ENCODE measurements at places on chromosomes 5 and 9. TPM values are rescaled to one million over a fixed set of nuclear protein-coding genes. Genes with fewer than 3 reads are reported as not detected.
A peak's percentile ranks its signal among the peaks of the same experiment; 100 is the strongest.

- peak; percentile 76 for DNase-seq
- H3K27ac ChIP-seq = no peak overlapping the region
- H3K4me1 ChIP-seq = peaks cover 11% of the 10 kb centered on the region
These were observed 1.5 kb upstream of the GPRIN1 start for GRCh38 chr5:176611435-176611834.

Gene MFAP3
- 10.0 TPM for total RNA-seq

Gene PPP3R2
- total RNA-seq = not detected

DNA sequence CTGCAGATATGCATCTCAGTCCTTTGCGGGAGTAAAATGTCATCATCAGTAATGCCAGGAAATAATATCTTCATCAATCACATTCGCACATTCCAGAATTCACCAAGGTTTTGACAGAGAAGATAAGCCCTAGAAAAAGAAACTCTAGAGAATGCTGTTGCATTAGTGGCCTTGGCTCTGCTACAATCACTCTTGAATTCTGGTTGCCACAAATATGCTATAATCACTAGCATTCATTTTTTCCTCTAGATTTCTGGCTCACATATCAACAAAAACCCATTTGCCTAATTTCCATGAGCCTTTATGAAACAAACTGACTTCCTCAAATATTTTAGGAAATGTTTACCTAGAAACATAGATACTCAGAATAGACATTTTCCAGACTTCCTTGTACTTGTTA lies 653.4 kb downstream of the ANXA1 start:
- no peaks in the 10 kb centered on the region for H3K4me1 ChIP-seq
- DNase-seq = no peak
- H3K27ac ChIP-seq = no peak overlapping the region
- no peak overlapping the region for H3K4me3 ChIP-seq
- no peaks in the 10 kb centered on the region for H3K27me3 ChIP-seq

- DNase-seq = no peak
- H3K4me1 ChIP-seq = no peaks in the 10 kb centered on the region
- H3K27me3 ChIP-seq = no peaks in the 10 kb centered on the region
- no peak overlapping the region for H3K27ac ChIP-seq
- H3K4me3 ChIP-seq = no peak overlapping the region
- no peaks in the 10 kb centered on the region for H3K36me3 ChIP-seq
These were observed 147.9 kb downstream of the LPAR1 start for GRCh38 chr9:110890416-110890815.

DNA sequence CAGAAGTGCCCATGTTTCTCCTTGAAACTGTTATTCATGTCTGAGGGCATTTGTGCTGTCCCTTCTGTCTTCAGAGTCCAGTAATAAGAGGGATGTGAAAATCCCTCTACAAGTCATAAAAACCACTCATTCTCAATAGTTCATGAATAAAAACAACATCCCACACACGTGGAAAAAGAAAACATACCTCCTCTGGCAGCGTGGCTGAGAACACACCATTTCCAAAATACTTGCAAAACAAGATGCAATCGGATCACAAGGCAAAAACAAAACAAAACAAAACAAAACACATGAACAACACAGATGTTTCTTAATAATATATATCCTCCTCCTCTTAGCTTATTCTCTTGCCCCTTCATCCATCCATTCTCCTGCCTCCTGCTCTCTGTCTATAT lies 71.0 kb upstream of the EQTN start:
- H3K27ac ChIP-seq = no peak overlapping the region
- peaks cover 8% of the 10 kb centered on the region for H3K27me3 ChIP-seq
- H3K4me1 ChIP-seq = peaks cover 28% of the 10 kb centered on the region
- no peak overlapping the region for H3K4me3 ChIP-seq

DNA sequence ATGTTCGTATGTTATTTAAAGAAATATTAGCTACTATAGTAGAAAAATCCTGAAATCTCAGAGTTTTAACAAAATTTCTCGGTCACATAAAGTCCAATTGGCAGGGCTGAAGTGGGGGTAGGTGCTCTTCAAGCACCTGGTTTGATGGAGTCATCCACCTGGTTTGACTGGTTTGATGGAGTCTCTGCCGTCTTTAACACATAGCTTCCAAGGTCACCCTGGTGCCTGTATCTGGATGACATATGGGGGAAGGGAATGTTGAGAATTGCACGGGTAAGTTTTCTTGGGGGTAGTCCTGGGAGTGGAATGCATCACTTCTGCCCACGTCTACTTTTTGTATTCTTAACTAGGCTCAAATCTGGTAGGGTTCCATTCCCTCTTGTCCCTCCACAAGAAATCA lies 351.2 kb downstream of the SH3GL2 start:
- H3K36me3 ChIP-seq = no peaks in the 10 kb centered on the region
- no peak overlapping the region for H3K27ac ChIP-seq
- H3K4me3 ChIP-seq = no peak overlapping the region
- H3K4me1 ChIP-seq = no peaks in the 10 kb centered on the region
- no peaks in the 10 kb centered on the region for H3K27me3 ChIP-seq
- no peak for DNase-seq

- no peak for DNase-seq
- H3K27me3 ChIP-seq = no peaks in the 10 kb centered on the region
- H3K4me1 ChIP-seq = no peaks in the 10 kb centered on the region
- H3K27ac ChIP-seq = no peak overlapping the region
- H3K36me3 ChIP-seq = no peaks in the 10 kb centered on the region
These were observed 339.6 kb downstream of the TRIM36 start for GRCh38 chr5:114830114-114830513.

Gene TLR4
- not detected for total RNA-seq

- H3K27ac ChIP-seq = no peak overlapping the region
- H3K36me3 ChIP-seq = no peaks in the 10 kb centered on the region
- peaks cover 15% of the 10 kb centered on the region for H3K27me3 ChIP-seq
- H3K4me1 ChIP-seq = no peaks in the 10 kb centered on the region
- DNase-seq = no peak
- H3K4me3 ChIP-seq = no peak overlapping the region
These were observed 99.5 kb upstream of the FBXL17 start for GRCh38 chr5:108481355-108481931.

Gene SLC36A2
- not detected for total RNA-seq

Data from activated CD8-positive, alpha-beta T cell treated with anti-CD3 and anti-CD28 coated beads for 36 hours (primary cell).